Activated naive CD4-positive, alpha-beta T cell treated with anti-CD3 and anti-CD28 coated beads, Interleukin-2, amount 50 U/mL, for 72 hours (primary cell): ENCODE measurements at places on chromosomes 1 and 21. TPM values are rescaled to one million over a fixed set of nuclear protein-coding genes. Genes with fewer than 3 reads are reported as not detected.

Gene TMEM183A
- 67.5 TPM for total RNA-seq

Gene LCK
- total RNA-seq = 208 TPM

Gene PPIAL4G
- 0.23 TPM for total RNA-seq

Gene DNM3
- 2.6 TPM for total RNA-seq

Gene NEK2
- total RNA-seq = 75.4 TPM

Gene PAQR6
- 9.5 TPM for total RNA-seq

Gene FALEC
- 0.89 TPM for total RNA-seq

Gene KCNA3
- 34.7 TPM for total RNA-seq

Gene S100A7A
- total RNA-seq = not detected

Gene TFF1
- total RNA-seq = not detected

Gene TIE1
- total RNA-seq = 0.49 TPM

Gene PRRX1
- not detected for total RNA-seq

Gene IRF6
- total RNA-seq = 1.0 TPM

Gene HS2ST1
- 19.0 TPM for total RNA-seq
